ENCODE measurements at places on chromosomes 7 and 10.

DNA sequence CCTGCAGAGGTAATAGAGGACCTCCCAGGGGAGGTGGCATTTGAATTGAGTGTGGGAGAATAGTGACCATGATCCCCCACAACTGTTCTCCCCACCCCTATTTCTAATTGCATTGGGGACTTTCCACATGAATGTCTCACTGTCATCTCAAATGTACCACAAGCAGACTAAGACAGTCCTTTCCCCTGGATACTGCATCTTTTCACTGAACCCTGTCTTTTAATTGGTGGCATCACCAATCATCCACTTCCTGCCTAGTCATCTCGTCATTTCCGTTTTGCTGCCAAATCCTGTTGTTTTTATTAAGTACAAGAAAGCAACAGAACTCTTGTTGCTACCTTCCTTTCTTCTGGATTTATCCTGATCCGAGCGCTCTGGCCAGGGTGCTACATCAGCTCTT lies 120.3 kb downstream of the NRP1 start:
- DNase-seq: no peak

- no peak for DNase-seq
These were observed 352.7 kb downstream of the DNAJB6 start for GRCh38 chr7:157689269-157690057.

- no peak for DNase-seq
These were observed 386 bp downstream of the ABHD11 start for GRCh38 chr7:73738220-73738611.

DNA sequence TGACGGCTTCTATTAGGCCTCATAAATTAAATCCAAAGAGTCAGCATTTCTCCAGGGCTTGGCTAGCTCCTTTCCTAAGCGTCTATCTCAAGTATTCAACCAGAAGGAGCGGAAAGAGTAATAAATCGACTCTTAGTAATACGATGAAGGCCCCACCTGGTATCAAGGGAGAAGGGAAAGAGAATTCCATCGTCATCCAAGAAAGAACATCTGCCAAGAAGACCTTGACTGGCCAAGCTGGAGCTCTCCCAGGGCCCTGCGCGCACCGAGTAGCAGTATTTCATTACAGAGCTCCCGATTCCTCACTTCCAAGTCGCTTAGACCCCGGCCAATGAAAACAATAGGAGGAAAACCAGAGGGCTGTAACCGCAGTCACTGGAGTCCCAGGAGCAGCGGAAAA lies 178.0 kb upstream of the FRMD4A start:
- DNase-seq: no peak

Data from mucosa of gallbladder (tissue), 1 donor.